ENCODE measurements at places on chromosomes 13 and 19. TPM values are rescaled to one million over a fixed set of nuclear protein-coding genes. Genes with fewer than 3 reads are reported as not detected.

The GRIN3B gene
- 0.10 TPM for total RNA-seq

The KLF1 gene
- total RNA-seq = 0.39 TPM

The MCF2L gene
- 73.3 TPM for total RNA-seq

The CATSPERD gene
- not detected for total RNA-seq

The KIR2DL1 gene
- total RNA-seq = not detected

The SLAIN1 gene
- 9.0 TPM for total RNA-seq

The HAUS8 gene
- 7.2 TPM for total RNA-seq

The EFNB2 gene
- 35.0 TPM for total RNA-seq

The ZNF69 gene
- total RNA-seq = 8.1 TPM

The ZNF85 gene
- total RNA-seq = 6.7 TPM

The ZNF229 gene
- 7.4 TPM for total RNA-seq

The SHKBP1 gene
- 54.0 TPM for total RNA-seq

The IRS2 gene
- total RNA-seq = 15.8 TPM

DNA sequence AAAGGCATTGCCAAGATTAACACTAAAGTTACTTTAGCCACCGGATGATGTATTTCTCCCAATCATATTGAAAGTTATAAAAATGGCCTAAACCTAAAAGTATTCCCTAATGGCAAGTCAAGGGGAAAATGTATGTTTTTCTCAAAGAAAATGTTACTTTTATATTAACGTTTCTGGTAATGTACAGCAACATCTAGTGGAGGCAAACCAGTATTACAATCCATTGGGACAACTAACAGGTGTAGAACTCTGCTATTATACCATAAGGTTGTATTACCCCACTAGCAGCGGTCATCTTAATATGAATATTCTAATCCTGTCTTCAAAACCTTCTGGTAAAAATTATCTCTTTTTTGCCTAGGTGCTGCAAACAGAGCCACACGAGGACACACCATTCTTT is 69.2 kb downstream of the ZNF100 start:
- DNase-seq = no peak

GRCh38 chr13:19955873-19956559 is 2.5 kb upstream of the ZMYM2 start:
- no peak for DNase-seq

- DNase-seq = no peak
Observed at GRCh38 chr19:57308514-57308913, 11.8 kb upstream of the ZNF543 start.

- no peak for DNase-seq
Observed at GRCh38 chr19:45087531-45087930, 5.4 kb upstream of the PPP1R37 start.

DNA sequence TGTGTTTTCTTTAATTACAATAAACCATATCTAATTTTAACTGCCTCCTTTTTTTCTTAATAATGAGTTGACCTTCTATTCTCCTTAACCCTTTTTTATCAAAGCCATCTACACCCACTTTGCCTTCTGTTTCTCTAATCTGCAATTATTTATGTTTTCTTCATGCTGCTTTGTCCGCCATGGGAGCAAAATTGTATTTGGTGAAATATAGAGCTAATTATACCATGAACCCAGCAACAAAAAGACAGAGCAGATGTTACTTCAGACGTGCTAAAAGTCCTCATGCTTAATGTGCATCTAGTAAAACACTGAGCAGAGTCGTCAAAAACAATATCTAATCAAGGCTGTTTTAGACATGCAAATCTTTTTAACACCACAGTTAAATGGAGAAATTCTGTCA is 264.7 kb downstream of the DACH1 start:
- no peak for DNase-seq

GRCh38 chr19:45005787-45006186 is 4.5 kb downstream of the RELB start:
- no peak for DNase-seq

GRCh38 chr13:44865722-44866410 is 123.4 kb downstream of the NUFIP1 start:
- DNase-seq = no peak

GRCh38 chr19:12790628-12791344 is 500 bp upstream of the JUNB start:
- no peak for DNase-seq

DNA sequence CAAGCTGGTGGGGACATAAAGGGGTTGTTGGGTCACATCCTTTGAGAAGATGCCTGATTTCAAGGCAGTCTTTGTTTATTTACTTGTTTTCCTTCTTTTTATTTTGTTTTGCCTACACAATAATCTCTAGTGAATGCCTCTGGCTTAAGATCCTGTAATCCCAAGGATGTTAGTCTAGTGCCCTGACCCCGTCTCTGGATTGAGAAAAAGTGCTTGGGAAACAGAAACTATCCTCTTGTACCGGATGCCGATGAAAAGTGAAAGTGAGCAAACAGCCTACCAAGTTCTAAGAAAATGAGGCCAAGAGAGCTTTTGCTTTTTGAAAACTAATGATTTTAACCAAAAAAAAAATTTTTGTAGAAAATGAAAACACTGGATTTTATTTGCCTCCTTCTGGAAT is 42.1 kb upstream of the C1QTNF9 start:
- DNase-seq = no peak

DNA sequence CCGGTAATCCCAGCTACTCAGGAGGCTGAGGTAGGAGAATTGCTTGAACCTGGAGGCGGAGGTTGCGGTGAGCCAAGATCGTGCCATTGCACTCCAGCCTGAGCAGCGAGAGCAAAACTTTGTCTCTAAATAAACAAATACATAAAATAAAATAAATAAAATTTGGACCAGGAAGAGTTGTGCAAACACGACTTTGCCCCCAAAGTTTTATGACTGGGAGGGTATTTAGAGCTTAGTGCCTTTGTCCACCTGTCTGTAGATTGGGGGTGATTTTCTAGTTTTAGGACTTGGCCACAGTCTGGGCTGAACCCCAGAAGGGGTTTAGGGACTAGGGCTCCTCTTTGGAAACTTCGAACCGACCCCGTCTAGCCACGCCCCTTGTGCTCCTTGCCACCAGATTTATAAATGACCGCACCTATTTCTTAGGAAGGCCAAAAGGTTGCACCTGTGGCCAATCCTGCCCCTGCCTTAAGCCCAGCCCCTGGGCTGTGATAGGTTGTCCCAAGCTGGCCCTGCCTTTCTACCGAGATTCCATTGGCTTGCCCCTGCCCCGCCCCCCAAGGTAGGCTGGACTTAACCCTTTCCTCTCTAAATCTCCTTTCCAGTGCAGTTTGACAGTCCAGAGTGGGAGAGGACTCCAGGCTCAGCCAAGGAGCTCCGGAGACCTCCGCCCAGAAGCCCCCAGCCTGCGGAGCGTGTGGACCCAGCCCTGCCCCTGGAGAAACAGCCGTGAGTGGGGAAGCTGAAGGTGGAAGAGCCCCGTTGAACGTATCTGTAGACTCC is 5.3 kb downstream of the SHD start:
- DNase-seq = no peak

- no peak for DNase-seq
Observed at GRCh38 chr19:2680808-2681207, 21.7 kb downstream of the GNG7 start.

GRCh38 chr19:18023622-18024251 is 15.8 kb downstream of the ARRDC2 start:
- peak; percentile 95 for DNase-seq

- no peak for DNase-seq
Observed at GRCh38 chr13:88937384-88937783, 1266.2 kb downstream of the SLITRK5 start.

DNA sequence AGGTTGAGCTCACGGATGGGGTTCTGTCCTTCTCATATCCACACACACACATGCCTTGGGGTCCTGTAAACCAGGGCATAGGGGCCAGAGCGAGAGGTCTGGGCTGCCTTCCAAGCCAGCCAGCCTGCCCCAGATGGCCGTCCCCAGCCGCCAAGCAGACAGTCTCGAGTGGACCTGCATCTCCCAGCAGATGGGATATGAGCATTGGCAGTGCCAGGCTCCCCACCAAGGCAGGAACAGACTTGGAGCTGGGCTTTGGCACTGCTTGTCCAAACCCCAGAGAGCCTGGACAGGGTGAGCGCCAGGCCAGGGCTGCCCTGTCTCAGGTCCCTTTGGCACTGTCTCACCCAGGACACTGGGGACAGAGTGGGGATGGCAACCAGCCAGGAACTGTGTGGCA is 130.4 kb downstream of the DPF1 start:
- no peak for DNase-seq

- peak; percentile 94 for DNase-seq
Observed at GRCh38 chr19:3968556-3969434, 2.1 kb downstream of the DAPK3 start.

- no peak for DNase-seq
Observed at GRCh38 chr13:66826398-66826797, 403.7 kb downstream of the PCDH9 start.

DNA sequence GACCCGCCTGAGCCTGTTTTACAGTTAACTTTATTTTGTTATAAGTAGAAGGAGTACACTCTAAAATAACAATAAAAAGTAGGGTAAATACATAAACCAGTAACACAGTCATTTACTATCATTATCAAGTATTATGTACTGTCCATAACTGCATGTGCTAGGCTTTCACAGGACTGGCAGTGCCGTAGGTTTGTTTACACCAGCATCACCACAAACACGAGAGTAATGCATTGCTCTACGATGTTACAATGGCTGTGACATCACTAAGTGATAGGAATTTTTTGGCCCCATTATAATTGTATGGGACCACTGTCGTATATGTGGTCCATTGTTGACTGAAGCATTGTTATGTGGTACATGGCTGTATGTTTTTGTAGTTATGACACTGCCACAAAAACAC is 41.3 kb upstream of the SLC7A9 start:
- no peak for DNase-seq

DNA sequence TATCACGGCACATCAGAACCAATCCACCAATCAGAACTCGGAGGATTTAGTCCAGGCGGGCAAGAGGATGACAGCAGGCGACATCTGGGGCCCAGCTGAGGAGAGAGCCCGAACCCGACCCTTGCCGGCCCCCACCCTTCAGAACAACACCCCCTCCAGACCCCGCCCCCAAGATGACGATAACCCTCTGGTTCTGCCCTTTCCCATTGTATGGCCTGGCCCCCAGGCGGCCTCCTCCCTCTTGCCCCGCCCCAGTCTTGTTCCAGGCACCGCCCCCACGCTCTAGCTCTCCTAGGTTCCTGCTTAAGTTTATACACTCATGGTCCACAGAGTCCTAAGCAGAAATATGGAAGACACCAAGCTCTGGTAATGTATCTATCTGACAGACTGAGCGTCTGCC is 2.8 kb upstream of the ZNF83 start:
- no peak for DNase-seq

GRCh38 chr19:8036434-8037099 is 16.0 kb upstream of the CCL25 start:
- DNase-seq = no peak

GRCh38 chr19:38733493-38734175 is 10.6 kb downstream of the CAPN12 start:
- peak; percentile 51 for DNase-seq

GRCh38 chr13:29920025-29920643 is 69.7 kb upstream of the UBL3 start:
- no peak for DNase-seq

DNA sequence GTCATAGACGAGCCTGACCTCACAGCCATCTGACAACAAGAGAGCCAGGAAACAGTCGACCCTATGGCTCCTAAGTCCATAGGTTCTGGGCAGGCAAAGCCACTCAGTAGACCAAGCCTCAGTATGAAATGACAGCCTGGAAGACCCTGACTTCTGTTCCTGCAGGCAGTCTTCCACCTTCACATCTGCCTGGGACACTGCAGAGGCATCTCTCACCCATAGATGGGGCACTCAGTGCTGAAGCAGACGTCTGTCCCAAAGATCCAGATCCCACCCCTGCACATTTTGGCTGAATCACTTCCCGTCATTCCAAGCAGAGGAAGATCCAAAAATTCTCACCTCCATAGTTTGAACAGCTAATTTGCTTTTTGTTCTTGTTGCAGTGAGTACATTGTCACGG is 139.3 kb upstream of the ZNF507 start:
- DNase-seq = no peak

- no peak for DNase-seq
Observed at GRCh38 chr13:30364876-30365275, 57.4 kb upstream of the UBE2L5 start.

GRCh38 chr13:66528180-66528579 is 702.0 kb downstream of the PCDH9 start:
- DNase-seq = no peak
